Astrocyte of the spinal cord (primary cell): ENCODE measurements at places on chromosomes 16 and 17.

DNA sequence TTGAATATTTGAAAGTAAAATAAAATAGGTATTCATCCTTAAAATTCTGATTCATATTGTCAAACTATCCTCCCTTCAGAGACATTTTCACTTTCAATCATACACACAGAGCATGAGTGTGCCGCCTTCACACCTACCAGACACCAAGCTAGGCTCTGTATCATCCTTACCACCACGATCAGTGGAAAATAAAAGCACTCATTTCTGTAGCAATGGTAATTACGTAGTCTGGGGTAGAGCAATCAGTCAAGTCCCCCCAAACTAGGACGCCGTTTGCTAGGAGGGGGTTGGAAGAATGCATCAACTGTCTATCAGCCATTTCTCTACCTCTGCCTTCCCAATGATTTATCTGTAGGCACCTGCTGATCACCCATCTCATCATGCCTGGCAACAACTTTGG, 84.6 kb upstream of the GRIN2A start:
- DNase-seq = no peak

DNA sequence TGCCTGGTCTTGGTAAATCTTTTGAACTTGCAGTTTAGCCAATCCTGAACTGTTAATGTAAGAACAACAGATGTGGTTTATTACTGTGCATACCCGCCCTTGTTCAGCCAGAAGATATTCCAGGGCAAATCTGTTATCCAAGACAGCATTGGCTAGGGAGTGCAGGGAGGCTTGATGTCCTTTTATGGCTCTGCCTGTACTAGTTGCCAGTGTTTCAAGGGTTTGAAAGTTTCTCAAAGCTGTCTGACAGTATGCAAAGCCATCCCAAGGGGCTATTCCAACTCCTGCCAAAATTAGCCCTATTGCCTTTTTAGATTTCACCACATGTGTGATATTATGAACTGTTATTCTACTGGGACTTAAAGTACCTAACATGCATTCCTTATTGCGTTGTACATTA, 30.1 kb downstream of the LCMT1 start:
- DNase-seq = no peak

DNA sequence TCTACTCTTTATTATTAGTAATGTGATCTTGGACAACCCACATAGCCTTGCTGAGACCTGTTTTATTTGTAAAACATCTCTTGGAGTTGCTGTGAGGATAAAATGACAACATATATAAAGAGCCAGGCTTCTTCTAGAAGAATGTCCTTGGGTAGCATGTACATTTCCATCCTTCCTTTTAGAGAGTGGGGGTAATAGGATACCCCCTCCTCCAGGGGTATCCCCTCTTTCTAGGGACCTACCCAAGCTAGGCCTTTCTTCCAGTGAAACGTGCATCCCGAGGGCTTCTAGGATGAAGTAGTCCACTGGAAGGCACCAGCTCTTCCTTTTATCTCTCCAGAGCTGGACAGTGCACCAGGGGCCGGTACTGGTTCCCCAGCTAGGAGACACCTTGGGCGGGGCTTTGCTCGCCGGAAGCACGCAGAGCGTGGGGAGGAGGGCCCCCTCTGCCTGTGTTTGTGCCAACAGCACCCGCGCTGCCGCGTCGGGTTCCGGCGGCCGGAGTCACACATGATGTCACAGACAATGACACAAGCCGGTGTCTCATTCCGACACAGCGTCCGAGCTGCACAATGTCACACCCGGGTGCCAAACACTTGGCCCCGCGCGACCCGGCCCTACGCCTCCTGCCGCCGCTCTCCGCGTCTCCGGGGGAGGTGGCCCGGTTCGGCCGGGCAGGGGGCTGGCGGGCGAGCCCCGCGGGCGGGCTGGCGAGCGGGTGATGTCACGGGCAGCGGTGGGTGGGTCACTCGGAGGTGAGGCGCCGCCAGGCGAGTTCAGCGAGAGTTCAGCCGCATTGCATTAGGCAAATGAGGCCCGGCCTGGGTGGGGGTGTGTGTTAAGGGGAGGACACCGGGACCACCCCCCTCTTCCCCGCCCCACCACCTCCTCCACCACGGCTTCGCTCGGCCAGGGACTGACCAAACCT, 23.4 kb downstream of the GJD3 start:
- DNase-seq = peak; percentile 68

- no peak for DNase-seq
Measured at GRCh38 chr17:57861790-57862693, 12.2 kb upstream of the MRPS23 start.

- DNase-seq = peak; percentile 80
Measured at GRCh38 chr17:59859444-59860025, 33.2 kb downstream of the TUBD1 start.

DNA sequence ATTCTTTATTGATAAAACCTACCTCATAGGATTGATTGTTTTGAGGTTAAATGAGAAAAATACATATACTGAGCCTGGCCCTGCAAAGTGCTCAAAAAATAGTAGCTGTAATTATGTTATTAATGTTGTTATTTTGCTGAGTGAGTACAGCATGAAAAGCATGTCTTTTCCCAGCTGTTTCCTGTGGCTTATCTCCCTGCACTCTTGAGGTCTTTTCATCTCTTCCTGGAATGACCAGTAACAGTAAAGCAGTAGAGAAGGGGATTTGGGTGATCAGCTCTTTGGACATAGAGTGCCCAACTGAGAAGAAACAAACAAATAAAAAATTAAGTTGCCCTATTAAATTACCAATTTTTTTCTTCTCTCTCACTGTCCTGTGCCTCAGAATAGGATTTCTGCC, 53.7 kb downstream of the NFAT5 start:
- DNase-seq = no peak

GRCh38 chr17:69090365-69090764, 29.6 kb upstream of the ABCA9 start:
- no peak for DNase-seq

- DNase-seq = no peak
Measured at GRCh38 chr17:40326014-40326831, 17.2 kb downstream of the RARA start.

GRCh38 chr17:42659079-42659931, at the start of gene TUBG2:
Gene TUBG2 (plus strand): TSS chr17:42659284. CDS start chr17:42659504, 220 bp downstream.
- peak; percentile 89 for DNase-seq

DNA sequence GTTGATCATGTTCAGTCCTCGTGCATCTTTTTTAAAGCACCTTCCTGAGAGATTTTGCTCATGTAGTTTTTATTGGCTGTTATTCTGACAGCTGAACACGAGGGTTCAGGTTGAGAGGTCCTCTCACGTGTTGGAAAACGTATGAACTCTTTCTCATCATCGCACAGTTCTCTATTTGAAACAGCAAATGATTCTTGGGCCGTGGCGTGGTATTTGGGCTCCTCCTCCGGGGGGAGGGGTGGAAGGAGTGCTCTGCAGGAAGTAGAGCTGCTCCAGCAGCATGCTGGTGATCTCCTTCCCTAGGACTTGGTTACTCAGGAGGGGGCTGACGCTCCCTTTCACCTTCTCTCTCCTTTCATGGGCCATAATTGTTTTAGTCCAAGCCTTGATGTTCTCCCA, 70.4 kb downstream of the KSR1 start:
- DNase-seq = peak; percentile 55

DNA sequence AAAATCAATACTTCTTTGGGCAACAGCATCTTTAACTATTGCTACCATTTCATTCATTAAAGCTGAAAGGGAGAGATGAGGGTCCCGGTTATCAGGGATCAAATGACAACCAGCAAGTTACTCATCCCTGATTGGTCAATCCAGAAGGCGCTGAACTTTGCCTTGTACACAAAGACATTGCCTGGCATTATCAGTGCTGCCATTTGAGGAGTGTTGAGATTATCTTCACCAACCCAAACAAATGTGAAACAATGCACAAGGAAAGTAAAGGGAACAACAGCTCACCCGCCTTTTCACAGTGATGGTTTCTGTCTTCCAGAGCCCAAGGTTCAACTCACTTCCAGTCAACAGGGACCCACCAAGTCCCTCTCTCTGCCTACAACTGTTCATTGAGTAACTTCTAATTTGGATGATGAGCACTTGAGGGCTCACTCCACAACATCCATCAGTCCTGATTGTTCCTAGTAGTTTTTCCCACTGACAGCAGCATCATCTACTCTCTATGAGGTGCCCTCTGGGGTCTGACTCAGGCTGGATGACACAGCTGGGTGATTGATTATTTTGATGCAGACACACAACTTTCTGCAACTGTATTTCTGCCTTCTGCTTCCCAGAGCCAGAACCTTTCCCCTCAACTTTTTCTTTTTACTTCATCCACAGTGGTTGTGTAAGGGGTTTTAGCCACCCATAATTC, 32.0 kb downstream of the LYRM9 start:
- no peak for DNase-seq

- DNase-seq = no peak
Measured at GRCh38 chr17:44555099-44555498, 2.2 kb upstream of the FZD2 start.

GRCh38 chr16:47046726-47047523, 73.5 kb upstream of the DNAJA2 start:
- no peak for DNase-seq

DNA sequence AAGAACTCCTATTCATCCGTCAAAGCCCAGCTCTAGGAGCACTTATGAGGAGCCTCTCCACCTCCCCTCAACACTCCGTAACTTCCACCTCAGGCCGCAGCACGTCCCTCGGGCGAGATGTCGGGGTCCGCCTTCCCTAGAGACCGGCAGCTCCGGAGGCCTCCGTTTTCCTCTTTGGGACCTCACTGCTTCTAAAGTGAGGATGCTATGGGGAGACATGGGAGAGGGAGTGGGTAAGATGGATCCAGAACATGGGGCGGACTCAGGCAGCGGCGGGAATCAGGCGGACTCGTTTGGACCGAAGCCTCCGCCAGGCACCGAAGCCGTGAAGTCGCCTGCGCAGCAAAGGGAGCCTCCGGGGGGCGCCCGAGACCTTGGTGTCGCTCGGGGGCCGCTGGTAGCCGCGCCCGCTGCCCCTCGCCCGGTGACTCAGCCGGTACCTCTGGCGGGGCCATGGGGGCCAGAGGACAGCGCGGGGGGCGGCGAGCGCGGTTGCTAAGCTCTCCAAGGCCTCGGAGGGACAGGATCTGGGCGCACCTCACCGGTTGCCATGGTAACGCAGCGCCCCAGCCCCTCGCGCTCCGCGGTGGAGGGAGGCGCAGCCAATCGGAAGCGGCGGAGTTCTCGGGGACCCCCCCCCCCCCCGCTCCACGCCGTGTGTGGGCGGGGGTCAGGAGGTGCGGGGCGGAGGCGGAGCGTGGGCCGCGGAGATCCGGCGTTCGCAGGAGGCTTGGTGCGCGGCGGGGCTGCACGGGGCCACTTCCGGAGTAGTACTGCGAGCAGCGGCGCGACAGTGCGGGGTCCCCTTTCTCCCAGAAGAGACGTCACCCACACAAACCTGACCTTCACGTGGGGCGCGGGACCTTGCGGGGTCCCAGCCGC, 1.3 kb upstream of the HIC1 start:
- DNase-seq = peak; percentile 83

- DNase-seq = no peak
Measured at GRCh38 chr17:7034955-7035590, 742 bp upstream of the SLC16A13 start.

- peak; percentile 88 for DNase-seq
Measured at GRCh38 chr16:1408171-1408837, 6.2 kb downstream of the UNKL start.

- peak; percentile 56 for DNase-seq
Measured at GRCh38 chr17:77842528-77843147, 115.9 kb upstream of the TNRC6C start.

DNA sequence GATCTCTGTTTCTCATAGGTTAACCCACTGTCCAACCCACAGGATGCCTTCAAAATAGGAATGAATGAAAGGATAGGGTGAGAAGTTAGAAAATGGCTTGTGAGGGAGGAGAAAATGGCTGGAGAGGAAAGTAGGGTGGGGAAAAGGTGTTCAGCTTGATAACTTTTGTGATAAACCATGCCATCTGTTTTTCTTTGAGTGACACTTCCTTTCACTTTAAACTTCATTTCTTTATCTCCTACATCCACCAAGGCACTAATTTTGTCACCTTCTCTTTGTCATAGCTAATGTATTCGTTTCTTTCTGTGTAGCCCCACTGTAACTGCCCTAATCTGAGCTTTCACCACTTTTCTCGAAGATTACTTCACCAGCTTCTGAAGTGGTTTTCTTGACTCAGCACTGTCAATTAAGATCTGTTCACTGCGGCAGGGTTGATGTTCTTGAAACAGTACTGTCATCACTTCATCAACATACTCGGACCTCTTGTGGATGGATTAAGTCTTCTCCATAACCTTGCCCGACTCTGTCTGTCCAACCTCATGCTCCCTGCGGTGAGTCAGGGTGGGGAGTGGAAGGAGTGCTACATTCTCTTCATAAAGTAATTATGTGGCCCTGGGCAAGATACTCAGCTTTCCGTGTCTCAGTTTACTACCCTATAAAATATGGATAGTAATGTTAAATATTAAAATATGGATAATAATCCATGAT, 5.5 kb upstream of the KRT10 start:
- DNase-seq = peak; percentile 70

DNA sequence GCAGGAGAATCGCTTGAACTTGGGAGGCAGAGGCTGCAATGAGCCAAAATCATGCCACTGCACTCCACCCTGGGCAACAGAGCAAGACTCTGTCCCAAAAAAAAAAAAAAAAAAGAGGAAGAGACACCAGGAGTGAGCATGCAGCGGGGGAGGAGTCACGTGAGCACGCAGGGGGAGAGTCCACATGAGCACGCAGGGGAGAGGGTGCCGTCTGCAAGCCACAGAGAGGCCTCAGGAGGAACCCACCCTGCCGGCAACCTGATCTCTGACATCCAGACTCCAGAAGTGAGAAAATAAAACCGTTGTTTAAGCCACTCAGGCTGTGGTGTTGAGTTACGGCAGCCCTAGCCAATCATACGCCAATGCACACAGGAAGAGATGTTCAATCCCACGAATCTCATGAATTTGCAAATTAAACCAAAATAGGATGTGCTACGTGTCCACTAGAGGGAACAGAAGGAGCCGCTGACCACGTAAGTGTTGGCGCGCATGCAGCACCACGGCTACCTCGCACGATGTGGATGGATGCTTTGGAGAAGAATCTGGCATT, 42.2 kb downstream of the CCDC57 start:
- no peak for DNase-seq

GRCh38 chr16:80903616-80904015, 99.2 kb upstream of the CDYL2 start:
- DNase-seq = no peak

DNA sequence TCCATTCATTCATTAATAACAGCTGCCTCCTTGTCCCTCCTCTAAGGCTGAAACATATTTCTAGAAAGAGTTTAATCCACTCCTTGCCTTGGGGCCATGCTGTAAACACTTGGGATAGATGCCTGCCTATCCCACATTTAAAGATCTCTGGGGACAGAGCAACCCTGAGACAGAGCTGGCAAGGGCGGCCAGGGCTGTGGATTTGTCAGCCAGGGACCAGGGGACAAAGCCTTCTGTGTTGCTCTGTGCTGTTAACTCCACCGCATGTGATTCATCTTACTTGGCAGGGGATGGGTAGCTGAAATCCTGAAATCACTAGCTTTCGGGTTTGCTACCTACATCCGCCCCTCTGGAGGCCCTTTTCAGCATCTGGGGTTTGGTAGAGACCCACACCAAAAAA, 392.9 kb downstream of the SLC39A11 start:
- DNase-seq = peak; percentile 50
